Renal cortex interstitium (tissue), 15 donors: ENCODE measurements at places on chromosomes 6 and 20.

DNA sequence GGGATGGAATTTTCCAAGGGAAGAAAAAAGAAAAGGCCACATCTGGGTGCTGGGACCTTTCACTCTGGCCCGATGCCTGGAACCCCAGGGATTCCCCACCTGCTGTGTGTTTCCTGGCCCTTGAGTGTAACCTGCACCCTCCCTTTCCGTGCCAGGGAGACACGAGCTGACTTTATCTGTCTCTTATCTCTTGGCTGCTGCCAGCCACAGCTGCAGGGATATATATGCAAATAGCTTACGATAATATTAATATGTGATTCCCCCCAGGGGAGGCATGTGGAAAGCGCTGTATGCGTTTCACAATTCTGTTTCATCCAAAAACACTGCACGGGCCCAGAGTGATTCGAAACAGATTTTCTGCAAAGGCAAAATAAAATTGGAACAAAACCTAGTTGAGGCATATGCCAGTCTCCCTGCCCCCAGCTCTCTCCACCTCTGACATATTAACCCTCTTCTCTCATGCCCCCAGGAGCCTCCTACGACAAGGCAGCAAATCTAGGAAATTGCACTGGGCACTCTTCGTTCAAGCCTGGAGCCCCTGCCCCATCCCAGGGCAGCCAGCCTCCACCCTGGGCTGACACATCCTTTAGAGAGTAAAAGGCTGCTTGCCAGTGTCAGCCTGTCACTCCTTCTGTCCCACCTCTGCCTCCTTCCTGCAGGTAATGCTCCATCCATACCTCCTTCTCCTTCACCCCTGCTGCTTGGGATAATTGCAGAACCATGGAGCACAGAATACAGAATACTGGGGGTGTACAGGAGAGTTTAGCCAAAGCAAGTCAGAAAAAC, 1.3 kb downstream of the RIPOR3 start:
- DNase-seq: no peak

- DNase-seq: no peak
Measured at GRCh38 chr6:13186861-13187260, 141.5 kb downstream of the TBC1D7 start.

DNA sequence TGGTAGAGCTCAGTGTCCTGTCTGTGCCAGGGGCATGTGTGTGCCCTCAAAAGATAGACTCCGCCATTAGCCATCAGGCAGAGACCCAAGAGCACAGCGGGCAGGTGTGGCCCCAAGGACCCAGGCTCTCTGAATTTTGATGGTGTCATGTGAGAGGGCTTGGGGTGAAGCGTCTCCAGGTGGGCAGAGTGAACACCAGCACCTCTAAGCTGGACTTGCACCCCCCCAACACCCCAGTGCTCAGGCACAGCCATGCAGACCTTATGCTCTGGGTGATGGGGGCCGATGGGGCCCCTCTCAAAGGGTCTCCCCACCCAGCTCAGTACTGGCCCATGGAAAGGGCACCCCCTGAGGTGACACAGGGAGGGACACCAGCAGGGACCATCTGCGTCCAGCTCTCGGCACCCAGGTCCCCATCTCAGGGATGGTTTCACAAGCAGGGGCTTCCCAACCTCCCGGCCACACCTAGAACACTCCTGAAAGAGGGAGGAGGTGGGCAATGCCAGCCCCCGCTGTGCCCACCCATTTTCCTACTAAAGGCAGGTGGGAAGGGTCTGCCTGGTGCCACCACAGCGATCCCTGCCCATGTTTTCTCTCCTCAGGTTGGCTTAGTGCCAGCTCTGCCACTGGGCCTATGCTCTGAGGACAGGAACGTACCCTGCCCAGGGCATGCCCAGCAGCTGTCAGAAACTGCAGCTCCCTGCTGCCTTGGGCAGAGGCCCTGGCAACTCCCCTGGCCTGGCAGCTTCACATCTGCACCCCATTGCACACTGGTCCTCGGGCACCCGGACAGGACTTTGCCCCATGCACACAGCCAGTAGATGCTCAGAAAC, 3.5 kb downstream of the CST7 start:
- no peak for DNase-seq

DNA sequence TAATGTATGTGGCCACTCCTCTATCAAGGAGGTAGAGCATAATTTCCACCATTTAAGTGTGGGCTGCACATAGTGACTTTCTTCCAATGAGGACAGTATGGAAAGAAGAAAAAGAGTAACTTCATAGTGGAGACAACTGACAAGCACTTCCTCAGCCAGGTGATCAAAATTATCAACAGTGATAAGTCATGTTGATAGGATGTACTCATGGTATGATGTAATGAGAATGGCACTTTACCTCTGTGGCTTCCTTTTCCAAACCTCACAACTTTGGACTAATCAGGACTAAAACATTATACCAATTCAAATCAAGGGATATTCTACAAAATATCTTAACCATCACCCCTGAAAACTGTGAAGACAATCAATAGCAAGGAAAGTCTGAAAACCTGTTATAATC, 302.3 kb upstream of the CITED2 start:
- DNase-seq: no peak

DNA sequence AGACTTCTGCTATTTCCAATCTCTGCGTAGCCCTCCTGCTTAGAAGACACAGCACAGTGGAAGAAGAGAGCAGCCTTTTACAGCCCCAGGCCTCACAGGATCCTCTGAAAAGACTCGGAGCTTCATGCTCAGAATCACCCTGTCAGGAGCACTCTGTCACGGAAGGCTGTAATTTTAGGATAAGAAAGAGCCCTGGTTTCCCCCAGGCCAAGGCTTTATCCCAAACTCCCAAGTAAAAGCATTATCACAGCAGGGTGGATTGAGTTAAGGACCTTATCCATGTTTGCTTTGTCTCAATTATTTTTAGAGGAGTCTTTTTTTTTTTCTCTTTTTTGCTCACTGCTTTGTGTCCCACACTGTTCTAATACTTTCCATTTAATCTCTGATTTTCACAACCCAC, 39.2 kb downstream of the ANKS1A start:
- no peak for DNase-seq

GRCh38 chr20:59764037-59764436, 159.7 kb downstream of the PHACTR3 start:
- no peak for DNase-seq

DNA sequence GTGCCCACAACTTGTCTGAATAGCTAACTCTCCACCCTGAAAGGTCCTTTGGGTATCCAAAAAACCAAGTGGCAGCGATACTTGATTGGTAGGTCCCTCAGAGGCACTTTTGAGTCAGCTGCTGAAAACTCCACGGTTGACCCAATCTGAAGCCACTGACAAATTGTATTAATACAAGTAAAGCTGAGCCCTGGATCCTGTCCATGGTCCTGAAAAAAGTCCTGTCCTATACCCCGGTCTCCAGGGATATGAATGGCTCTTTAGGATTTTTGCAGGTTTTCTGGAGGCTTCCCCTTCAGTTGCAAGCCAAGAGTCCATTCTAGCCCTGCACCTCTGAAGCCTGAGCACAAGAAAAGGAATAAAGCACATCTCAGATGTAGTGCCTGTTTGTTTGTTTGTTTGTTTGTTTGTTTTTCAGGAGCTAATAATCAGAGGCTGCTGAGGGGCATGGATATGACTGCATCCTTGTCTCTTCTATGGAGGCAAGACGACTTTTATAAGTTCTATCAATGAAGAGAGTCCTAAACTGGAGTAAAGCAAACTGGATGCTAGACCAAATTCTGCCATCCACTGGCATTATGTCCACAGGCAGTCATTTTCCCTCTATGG, 1.7 kb upstream of the SLC12A5 start:
- no peak for DNase-seq
